Tibial nerve (tissue), 4 donors: ENCODE measurements at places on chromosomes 2 and 18. TPM values are rescaled to one million over a fixed set of nuclear protein-coding genes. Genes with fewer than 3 reads are reported as not detected.

The CFAP65 gene
- not detected for total RNA-seq

The GPR75 gene
- total RNA-seq, result 2.1 TPM

- H3K36me3 ChIP-seq, result no peaks in the 10 kb centered on the region
- no peaks in the 10 kb centered on the region for H3K27me3 ChIP-seq
- no peak for DNase-seq
- no peak overlapping the region for H3K27ac ChIP-seq
- no peak overlapping the region for H3K4me3 ChIP-seq
Observed at GRCh38 chr18:43393174-43393573, 115.9 kb upstream of the SYT4 start.

DNA sequence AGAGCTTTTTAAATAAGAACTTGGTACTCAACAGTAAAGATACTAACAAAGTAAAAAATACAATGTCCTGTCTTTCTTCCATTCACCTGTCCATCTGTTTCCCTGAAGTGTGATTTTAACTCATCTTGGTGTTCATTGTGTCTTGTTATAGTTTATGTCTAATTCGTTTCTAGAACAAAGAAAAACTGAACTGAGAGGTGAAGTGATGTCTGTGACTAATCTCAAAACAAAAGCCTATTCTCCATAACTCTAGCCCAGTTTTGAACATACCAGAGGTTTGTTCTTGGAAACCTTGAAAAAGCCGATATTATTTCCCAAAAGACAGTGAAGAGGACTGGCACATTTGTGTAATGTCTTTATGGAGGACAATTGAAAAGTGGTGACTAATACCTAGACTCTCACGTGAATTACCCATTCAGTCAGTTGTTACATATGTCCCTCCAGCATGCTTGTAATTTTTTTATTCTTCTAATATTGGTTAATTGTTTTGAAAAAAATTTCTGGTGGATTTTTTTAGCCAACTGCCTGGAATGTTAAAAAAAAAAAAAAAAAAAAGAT, 725.8 kb downstream of the SATB2 start:
- H3K27me3 ChIP-seq, result no peaks in the 10 kb centered on the region
- H3K4me1 ChIP-seq, result no peaks in the 10 kb centered on the region
- DNase-seq, result no peak
- no peak overlapping the region for H3K4me3 ChIP-seq
- H3K36me3 ChIP-seq, result no peaks in the 10 kb centered on the region

GRCh38 chr2:120323214-120323613, 22.7 kb upstream of the INHBB start:
- no peak overlapping the region for H3K4me3 ChIP-seq
- DNase-seq, result no peak
- H3K27me3 ChIP-seq, result no peaks in the 10 kb centered on the region
- H3K4me1 ChIP-seq, result no peaks in the 10 kb centered on the region
